ENCODE measurements at places on chromosomes 1 and 21.

GRCh38 chr1:156768610-156769295 is 1.4 kb downstream of the PRCC start:
- no peak for DNase-seq

- no peak for DNase-seq
Measured at GRCh38 chr1:4935807-4936206, 281.4 kb downstream of the AJAP1 start.

DNA sequence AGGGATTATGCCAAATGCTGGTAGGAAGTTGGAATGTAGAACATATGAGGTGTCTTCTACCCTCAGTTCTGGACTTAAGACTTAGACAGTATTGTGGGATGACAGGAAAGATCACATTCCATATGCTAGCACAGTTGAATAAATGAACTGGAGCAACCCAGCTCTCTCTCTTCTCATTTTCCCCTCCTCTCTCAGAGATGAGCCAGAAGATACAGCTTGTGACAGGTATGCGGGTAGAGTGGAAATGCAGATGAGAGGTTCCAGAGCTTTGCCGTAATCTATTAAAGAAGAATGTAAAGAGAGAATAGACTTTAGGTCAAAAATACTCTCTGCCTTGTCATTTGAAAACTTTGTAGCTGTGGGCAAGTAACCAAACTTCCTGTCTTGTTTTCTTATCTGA is 32.5 kb upstream of the HMCN1 start:
- DNase-seq, result no peak

- DNase-seq, result no peak
Measured at GRCh38 chr1:95039360-95040031, 33.3 kb downstream of the ALG14 start.

GRCh38 chr21:46626536-46626935 is 8.9 kb upstream of the PRMT2 start:
- peak; percentile 43 for DNase-seq

- no peak for DNase-seq
Measured at GRCh38 chr21:28627691-28628090, 365.0 kb downstream of the LTN1 start.

DNA sequence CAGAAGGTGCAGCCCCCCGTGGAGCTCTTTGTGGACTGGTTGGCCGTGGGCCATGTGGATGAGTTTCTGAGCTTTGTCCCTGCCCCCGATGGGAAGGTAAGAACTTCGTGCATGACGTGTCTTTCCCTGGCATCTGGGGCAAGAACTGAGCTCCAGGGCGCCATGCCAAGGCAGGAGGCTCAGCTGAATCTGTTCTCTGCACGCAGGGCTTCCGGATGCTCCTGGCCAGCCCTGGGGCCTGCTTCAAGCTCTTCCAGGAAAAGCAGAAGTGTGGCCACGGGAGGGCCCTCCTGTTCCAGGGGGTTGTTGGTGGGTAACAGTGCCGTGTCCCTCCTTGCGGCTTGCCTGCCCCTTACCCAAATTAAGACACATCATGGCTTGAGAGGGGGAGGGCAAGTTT is 27.7 kb downstream of the PADI3 start:
- DNase-seq, result no peak

GRCh38 chr1:178819123-178819522 is 51.8 kb downstream of the ANGPTL1 start:
- no peak for DNase-seq

DNA sequence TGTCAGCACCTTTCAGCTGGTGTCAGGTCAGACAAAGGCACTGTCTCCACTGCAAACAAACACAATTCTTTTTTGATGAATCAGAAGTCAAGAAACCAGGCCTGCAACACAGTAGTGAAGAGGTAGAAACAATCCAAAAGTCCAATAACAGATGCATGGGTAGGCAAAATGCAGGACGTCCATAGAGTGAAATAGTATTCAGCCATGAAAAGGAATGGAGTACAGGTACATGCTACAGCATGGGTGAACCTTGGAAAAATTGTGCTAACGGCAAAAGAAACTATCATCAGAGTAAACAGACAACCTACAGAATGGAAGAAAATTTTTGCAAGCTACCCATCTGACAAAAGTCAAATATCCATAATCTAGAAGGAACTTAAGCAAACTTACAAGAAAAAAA is 26.2 kb upstream of the ZBTB21 start:
- no peak for DNase-seq

GRCh38 chr1:152035539-152036266 is 1.1 kb downstream of the S100A11 start:
- DNase-seq, result peak; percentile 66

DNA sequence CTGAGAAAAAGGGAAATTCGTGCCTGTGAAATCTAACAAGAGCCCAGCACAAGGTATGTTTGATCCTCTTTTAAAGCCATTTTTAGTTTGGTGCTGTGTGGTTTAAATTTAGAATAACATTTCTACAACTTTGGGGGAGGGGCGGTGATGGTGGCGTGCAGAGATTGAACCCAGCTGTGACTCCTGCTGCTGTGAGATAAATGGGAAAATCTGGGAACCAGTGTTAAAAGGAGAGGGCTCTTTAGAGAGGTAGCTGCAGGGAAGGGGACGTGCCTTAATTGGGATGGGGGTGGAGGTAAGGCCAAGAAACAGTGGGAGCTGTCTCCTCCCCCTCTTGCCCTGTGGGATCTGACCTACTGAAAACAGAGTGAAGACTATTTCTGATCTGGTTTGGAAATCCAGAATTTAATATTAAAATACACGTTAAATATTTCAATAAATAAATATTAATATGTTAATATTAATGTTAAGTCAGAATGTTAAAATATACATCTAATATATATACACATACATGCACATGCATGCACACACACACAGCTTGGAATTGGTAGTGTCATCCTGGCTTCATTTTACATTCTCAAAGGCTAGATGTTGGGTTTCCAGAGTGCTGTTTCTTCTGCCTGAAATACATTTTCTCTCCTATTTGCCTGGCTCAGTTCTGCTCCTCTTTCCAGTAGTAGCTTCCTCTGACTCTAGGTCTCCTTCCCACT is 30.1 kb upstream of the DNAJC6 start:
- no peak for DNase-seq

GRCh38 chr1:6256645-6257044 is 4.3 kb downstream of the GPR153 start:
- no peak for DNase-seq

DNA sequence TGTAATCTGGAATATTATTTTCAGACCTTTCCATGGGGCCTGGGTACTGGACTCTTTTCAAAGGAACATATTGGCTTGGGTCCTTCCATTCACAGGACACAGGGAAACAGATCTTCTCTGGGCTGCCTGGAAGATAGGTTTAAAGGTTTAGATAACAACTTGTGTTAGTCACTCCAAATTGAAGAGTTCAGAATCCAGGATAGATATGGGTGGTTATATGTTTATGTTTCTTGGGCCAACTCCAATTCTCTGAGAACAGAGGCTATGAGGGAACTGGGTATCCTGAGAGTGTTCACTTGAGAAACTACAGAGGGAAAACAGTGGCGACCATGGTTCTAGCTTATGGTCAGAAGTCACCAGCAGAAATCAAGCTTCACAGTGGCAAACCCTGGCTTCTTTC is 8.7 kb upstream of the PIGM start:
- DNase-seq, result no peak

DNA sequence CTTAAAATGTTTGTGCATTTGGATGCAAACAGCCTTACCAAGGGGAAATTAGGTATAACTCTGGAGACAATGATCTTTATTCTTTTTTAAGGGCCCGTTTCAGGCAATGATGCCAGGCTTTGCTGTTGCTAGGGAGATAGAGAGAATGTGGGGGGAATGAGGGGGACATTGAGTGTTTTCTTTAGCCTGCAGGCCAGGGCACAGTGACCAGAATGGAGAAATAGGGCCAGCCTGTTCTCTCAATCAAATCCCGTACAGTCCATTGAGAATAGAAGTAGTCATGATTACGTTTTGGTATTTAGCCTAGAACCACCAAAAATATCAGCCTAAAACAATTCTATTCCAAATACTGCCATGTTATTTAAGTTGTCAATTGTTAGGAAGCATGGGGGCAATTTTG is 49.0 kb downstream of the RGS7 start:
- no peak for DNase-seq

GRCh38 chr1:214983126-214983869 is 99.2 kb upstream of the KCNK2 start:
- DNase-seq, result no peak

GRCh38 chr1:164770131-164770529 is 211.1 kb downstream of the PBX1 start:
- DNase-seq, result no peak

- DNase-seq, result no peak
Measured at GRCh38 chr1:18794561-18794960, 64.9 kb downstream of the TAS1R2 start.

DNA sequence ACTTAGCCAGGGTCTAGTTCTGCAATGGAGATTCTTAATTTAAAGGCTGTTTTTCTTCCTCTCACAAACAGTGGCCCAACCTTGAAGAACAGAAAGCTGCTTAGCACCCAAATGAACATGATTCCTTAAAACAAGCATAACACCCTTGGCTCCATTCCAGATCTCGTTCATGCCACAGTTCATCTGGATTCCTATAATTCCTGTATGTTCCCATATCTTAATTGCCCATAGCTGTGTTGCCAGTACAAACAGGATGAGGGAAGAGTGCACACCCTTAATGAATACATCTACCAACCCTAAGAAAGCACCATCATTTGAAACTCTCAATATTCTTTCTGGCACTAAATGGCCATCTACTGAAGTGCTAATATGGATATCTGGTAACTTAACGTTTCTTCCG is 45.5 kb downstream of the TGFB2 start:
- no peak for DNase-seq

- no peak for DNase-seq
Measured at GRCh38 chr1:41485605-41486004, 1.1 kb upstream of the EDN2 start.

- DNase-seq, result no peak
Measured at GRCh38 chr1:27561124-27561899, 42.6 kb downstream of the AHDC1 start.
